ENCODE measurements at places on chromosomes 13 and 19.

DNA sequence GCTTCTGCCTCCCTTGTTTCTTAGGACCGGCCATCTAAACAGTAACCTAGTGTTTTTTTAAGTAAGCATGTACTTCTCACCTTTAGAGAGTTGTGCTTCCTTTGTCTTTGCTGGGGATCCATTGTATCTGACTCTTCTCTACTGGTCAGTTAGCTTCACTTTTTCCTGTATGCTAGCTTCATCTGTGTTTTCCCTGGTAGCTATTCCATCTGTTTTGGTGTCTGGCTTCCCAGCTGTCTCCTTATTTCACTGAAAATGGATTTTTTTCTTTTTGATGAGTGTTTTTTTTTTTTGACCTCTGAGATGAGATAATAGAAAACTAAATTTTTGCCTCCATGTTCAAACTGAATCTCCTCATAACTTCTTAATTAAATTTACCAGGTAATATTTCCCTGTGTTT is 637.0 kb upstream of the SLC10A2 start:
- no peak for DNase-seq

GRCh38 chr13:87206708-87207107 is 464.5 kb upstream of the SLITRK5 start:
- no peak for DNase-seq

DNA sequence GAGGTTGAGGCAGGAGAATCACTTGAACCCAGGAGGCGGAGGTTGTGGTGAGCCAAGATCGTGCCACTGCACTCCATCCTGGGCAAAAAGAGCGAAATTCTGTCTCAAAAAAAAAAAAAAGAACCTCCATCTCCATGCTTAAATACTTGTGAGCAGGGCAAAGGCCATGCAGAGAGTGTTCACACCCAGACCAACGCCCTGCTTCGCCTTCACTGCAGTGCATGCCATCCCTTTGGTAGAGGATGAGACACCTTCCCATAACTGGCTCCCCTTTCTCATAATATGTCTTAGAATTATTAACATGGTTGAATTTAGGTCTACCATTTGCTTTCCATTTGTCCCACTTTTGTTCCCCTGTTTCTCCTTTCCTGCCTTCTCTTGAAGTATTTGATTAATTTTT is 15.4 kb downstream of the BBC3 start:
- DNase-seq = no peak

GRCh38 chr13:111312944-111313590 is 7.4 kb upstream of the TEX29 start:
- DNase-seq = no peak

GRCh38 chr13:25948910-25949309 is 102.9 kb downstream of the SHISA2 start:
- DNase-seq = no peak

GRCh38 chr19:46629546-46630025 is 4.7 kb upstream of the PTGIR start:
- DNase-seq = no peak

DNA sequence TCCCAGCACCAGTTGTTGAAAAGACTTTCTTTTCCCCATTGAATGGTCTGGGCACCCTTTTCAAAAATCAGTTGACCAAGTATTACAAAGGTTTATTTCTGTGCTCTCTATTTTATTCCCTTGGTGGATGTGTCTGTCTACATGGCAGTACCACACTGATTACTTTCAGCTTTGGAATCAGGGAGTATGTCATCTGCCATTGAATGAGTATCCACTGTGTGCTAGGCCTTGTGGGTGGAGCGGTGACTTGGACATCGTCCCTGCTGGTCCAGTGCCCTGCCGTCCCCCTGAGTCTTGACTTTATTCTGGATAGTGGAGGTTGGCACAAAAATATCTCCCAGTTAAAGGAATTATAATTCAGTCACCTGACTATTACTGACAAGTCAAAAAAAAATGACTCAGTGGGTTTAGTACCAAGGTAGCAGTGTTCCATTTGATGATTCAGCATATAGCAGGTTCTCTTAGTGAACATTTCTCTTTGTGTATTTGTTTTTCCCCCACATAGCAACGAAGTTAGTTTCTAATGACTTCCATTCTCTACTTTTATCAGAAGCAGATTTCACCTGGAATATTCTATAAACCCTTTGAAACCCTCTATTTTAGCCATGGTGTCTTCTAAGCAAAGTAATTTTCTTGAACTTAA is 3.9 kb downstream of the UPF3A start:
- no peak for DNase-seq

GRCh38 chr19:7902796-7903243 is 857 bp upstream of the MAP2K7 start:
- no peak for DNase-seq

DNA sequence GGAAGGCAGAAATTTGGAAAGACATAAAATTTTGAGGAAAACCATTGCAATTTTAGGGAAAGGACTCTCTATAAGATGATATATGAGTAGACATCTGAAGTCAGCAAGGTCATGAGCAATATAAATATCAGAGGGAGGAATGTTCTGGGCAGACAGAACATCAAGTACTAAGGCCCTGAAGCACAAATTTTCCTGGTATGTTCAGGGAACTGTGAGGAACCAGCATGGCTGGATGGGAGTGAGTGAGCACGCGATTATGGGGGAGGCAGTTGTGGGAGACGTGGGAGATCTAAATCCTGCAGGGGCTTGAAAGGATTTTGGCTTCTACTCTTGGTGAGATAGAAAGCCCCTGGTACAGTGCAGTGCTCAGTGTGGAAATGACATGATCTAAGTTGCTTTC is 112.0 kb downstream of the TBC1D4 start:
- no peak for DNase-seq

DNA sequence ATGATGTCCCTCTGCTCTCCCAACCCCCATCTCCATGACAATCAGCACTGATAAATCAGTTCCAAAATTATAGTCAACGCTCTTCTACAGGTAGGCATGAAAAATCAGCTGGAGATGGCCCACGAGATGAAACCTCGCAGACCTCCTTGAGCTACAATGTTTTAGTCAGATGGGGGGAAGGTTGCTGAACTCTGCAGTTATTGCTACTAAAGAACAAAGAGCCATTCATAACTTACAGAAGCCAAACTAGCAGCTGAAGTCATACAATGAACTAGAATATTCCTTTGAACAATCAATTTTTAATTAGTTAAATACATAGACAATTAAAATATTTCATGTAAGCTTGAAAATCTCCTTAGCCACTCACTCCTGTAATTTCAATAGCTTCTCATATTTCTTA is 179.2 kb downstream of the NHLRC3 start:
- DNase-seq = no peak

DNA sequence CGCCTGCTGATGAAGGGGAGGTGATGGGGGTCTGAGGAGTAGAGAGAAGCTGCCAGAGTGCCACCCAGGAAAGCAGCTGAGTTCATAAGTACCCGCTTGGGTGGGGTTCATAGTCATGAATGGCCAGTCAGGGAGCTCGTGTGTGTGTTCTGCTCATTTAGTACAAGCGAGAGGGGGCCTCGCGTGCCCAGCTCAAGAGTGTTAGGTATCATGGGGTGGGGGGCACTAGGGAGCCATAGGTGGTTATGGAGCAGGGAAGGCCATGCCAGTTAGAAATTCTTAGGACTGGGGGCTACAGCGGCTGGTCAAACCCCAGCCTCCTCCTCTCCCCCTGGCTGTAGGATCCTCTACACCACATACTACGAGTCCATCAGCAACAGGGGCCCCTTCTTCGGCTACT is 46.8 kb downstream of the CD320 start:
- no peak for DNase-seq

DNA sequence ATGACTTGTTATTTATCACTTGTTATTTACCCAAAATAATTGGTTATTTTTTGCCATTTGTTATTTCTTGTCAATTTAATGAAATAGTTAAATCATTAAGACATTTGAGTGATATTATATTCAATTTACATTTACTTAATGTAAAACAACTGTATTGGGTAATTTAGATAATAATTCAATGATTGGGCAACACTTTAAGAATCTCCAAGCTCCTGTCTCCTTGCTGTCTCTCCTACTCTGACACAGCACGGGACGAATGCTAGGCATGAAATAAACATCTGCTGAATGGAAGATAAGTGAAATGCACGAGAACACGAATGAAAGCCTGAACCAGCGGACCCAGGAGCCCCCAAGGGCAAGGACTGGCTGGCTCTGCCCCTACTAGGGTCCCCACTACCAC is 5.7 kb upstream of the PPP6R1 start:
- no peak for DNase-seq

GRCh38 chr19:41296433-41296871 is 13.5 kb upstream of the CCDC97 start:
- DNase-seq = no peak

DNA sequence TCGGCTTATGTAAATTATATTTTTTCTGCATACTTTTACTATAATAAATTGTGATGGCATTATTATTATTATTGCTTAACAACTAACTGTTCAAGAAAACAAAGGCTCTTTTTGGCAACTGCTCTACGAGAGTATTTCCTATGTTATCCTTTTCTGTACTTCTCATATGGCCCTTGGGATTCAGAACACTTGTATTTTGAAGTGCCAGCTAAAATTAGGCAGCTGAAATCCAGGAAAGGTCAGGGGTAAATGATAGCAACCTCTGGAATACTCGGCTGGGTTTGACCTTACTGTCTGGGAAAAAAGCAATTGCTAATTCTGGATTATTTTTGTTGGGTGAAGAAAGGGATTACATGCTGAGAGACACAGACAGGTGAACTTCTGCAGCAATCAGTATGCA is 23.9 kb downstream of the EDNRB start:
- DNase-seq = no peak

DNA sequence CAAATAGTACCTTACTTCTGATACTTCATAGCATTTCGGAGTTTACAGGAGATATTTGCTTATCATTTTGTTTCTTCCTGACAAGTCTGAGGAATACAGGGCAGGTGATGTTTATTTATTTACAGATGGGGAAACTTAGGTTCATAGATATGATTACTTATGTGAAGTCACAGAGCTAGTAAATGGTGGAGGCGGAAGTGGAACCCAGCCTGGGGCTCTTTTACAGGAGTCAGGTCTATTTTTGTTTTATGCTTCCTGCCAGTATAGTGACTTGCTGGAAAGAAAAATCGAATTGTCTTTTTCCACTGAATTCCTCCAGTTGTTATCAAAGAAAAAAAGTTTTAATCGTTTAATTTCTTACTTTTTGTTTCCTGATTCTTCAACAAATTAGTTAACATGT is 66.5 kb downstream of the DGKH start:
- no peak for DNase-seq
